ENCODE measurements at places on chromosomes 11 and 22.

- DNase-seq = no peak
Measured at GRCh38 chr11:134158023-134158422, 65.7 kb downstream of the NCAPD3 start.

DNA sequence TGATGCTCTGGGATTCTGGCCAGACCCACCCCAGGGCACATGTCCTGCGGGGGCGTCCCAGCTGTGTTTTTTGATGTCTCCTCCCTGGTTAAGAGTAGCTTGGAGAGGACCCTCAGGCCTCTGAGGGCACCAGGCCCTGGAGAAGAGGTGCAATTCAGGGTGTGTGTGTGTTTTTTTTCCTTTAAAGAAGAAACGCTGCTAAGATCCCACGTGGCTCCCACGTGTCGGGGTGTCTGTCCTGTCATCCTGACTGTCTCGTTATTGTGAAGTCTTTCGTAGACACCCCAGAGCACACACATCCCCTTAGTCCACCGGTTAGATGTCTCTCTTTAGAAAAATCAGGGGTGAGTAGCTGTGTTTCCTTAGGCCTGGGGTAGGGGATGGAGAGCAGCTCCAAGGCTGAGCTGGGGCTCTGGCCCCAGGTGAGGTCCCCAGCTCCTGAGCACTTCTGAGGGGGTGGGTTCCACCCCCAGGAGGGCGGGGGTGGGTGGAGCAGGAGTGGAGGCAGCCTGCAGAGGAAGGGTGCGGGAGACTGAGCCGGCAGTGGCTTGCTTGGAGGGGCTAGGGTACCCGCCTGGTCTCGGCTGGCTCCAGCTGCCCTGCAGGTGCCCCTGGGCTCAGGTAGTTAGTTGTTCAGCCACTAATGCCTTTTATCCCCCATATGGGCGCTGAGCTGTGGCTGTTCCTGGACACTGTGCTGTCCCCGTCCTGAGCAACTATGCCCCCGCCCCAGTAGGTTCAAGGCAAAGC lies 116.4 kb downstream of the CACNA1I start:
- DNase-seq = no peak

DNA sequence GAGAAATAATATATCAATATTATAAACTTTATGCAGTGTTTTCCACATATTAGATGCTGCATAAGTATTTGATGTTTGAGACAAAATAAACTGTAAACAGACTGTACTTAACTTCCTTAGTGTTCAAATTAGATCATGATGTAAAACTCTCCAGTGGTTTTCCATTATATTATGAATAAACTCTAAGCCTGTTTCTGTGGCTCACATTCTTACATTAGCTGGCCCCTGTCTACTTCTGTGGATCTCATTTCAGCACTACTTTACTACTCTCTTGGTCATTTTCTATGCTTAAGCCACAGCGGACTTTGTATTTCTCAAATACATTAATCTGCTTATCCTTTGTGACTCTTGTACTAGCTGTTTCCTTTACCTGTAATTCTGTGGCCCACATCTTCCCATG lies 55.6 kb downstream of the ARHGEF12 start:
- DNase-seq = no peak

GRCh38 chr11:109957601-109958000 lies 135.6 kb upstream of the ZC3H12C start:
- DNase-seq = no peak

DNA sequence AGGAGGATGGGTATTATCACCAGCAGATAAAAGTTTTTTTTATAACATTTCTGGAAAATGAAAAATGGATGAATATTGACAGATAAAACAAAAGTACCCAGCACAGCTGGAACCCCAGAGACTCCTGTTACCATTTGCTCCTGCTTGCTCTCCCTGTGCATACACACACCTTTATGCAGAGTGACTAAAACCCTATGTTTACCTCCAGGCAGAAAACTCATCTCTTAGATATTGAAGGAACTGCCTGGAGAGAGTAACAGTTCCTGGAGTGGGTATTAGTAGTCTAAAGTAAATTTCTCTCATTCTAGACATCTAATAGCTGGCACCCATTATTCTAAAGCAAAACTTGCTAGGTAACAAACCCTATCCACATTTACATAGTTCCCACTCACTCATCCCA lies 38.0 kb downstream of the CYP2R1 start:
- no peak for DNase-seq

DNA sequence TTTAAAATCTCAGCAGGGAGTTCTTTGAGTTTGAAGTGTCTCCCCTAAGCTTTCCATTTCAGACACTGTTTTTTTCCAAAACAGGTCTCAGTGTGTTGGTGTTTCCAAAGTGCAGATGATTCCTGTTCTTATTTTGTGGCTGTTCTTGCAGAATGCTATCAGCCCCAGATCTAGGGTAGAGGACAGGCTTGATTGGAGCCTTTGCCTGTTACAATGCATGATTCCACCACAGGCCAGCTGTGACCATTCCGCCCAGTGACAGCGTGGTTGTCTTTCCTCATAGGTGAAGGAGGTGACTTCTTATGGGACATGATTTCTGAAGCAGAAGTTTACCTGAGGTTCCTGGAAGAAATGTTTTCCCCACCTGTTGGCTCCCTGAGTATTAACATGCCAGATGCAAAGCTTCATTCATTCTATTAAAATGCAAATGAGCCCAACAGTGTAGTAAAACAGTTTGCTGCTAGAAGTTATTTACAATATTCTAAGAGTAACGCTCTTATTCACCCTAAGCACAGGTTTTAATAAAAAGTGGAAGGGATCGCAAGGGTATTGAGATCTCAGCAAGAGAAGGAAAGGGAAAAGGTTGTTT lies 36.9 kb upstream of the BIRC3 start:
- DNase-seq = no peak

- no peak for DNase-seq
Measured at GRCh38 chr22:20063271-20064139, 16.5 kb upstream of the DGCR8 start.

DNA sequence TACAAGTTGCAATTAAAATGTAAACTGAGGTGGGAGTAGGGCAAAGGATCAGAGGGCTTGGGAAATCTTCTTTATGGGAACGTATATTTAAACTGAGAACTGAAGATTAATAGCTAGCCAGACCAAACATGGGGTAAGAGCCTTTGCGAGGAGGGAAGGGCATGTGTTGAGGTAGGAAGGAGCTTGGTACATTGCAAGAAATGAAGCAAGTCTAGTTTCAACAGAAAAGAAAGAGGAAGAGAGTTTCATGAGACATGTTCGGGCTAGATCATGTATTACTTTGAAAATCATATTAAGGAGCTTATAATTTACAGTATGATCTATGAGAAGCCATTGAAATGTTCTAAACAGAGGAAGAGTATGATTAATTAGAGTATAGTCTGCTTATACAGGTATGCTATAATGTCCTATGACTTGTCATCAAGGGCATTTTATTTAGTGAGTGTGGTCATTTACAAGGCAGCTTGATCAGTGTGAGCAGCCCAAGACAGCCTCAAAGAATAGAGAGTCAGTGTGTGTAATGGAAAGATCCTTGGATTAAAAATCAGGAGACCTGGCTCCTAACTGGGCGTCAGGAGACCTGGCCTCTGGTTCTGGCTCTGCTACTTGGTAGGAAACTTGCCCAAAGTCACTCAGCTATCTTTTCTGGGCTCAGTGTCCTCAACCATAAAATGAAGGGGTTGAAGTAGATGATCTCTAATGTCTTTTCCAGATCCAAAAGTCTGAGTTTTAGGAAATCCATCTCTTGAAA lies 10.9 kb downstream of the GAS2 start:
- no peak for DNase-seq

GRCh38 chr11:79081471-79082031 lies 359.3 kb downstream of the TENM4 start:
- no peak for DNase-seq

DNA sequence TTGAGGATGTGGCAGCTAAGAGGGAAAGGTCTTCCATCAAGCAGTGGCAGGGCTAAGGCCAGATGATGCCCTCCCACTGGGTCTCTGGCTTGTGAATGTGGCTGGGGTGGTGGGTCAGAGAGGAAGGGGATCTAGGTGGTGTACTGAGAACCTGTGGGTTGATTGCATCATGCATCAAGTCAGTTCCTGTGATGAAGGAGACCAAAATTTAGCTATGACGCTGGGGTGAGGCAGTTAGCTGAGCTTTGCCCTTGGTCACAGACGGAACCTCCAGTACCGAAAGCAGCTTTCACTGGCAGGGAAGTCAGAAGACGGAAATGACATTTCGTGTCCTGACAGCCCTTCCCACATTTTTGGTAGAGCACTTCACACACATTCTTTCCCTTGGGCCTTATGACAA lies 20.7 kb downstream of the ATG16L2 start:
- DNase-seq = no peak

DNA sequence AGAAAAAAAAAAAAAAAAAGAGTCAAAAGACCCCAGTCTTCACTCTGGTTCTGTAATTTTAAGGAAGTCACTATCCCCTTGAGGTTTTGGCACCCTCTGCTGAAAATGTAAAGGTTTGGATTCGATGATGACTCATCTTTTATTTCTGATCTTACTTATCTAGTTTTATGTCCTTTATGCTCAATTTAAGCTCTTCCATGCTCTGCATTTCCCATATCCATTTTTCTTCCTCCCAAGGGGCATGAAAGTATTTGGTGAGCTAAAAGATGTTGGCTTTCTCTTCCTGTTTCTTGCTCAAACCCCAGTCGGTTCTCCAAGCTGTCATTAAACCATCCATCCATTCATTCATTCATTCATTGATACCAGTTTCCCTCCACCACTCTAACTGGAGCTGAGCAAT lies 61.0 kb upstream of the CDON start:
- no peak for DNase-seq

GRCh38 chr22:30810105-30810504 lies 115.4 kb downstream of the OSBP2 start:
- no peak for DNase-seq

- DNase-seq = no peak
Measured at GRCh38 chr11:35365961-35366360, 53.4 kb downstream of the SLC1A2 start.

GRCh38 chr22:31139866-31140716 lies at the start of gene PLA2G3:
Gene PLA2G3, minus strand, starts transcription at chr22:31140508. Its CDS starts 154 bp downstream, at chr22:31140354.
- no peak for DNase-seq

GRCh38 chr11:110735455-110736170 lies 23.4 kb upstream of the ARHGAP20 start:
- DNase-seq = no peak

GRCh38 chr11:126502982-126503381 lies 147.5 kb downstream of the ST3GAL4 start:
- DNase-seq = no peak

GRCh38 chr22:29167032-29167911 lies 38.4 kb upstream of the EMID1 start:
- DNase-seq = peak; percentile 41

DNA sequence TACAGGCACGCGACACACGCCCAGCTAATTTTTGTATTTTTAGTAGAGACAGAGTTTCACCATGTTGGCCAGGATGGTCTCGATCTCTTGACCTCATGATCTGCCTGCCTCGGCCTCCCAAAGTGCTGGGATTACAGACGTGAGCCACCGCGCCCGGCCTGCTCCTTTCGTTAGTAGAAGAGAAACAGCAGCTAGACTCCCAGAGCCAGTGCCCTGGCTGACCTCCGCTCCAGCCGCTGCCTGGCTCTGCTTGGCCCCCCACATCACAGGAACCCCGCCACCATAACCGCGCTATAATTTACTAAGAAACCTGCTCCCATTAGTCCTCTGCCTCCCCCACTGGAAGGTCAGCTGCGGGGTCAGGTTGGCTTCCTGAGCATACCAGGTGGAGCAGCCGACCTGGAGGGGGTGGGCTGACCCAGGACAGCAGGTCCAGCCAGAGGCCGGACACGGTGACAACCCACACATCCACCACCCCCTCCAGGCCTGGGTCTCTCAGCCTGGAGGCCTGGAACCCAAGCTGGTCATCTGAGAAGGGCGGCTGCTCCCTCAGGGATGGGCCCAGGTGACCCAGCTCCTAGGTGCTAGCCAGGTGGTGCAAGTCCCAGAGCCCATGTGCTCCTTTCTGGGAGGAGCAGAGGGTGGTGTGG lies 7.5 kb upstream of the POLDIP3 start:
- no peak for DNase-seq

DNA sequence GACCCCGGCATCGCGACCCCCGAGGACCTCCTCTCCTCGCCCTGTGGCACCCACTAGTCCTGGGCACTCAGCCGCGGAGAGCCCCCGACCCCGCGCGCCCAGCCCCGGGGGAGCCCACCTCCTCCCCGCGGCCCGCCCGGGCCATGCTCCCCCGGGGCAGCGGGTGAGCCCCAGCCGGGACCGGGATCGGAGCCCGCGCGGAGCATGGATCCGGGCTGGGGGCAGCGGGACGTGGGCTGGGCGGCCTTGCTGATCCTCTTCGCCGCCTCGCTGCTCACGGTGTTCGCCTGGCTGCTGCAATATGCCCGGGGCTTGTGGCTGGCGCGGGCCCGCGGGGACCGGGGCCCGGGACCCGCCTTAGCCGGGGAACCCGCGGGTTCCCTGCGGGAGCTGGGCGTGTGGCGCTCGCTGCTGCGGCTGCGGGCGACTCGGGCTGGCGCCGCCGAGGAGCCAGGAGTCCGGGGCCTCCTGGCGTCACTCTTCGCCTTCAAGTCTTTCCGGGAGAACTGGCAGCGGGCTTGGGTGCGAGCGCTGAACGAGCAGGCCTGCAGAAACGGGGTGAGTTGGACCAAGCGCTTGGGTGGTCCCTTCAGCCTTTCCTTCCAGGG lies 498 bp downstream of the C2CD2L start:
- DNase-seq = no peak

GRCh38 chr11:121463689-121464335 lies 11.0 kb upstream of the SORL1-AS1 start:
- DNase-seq = no peak

DNA sequence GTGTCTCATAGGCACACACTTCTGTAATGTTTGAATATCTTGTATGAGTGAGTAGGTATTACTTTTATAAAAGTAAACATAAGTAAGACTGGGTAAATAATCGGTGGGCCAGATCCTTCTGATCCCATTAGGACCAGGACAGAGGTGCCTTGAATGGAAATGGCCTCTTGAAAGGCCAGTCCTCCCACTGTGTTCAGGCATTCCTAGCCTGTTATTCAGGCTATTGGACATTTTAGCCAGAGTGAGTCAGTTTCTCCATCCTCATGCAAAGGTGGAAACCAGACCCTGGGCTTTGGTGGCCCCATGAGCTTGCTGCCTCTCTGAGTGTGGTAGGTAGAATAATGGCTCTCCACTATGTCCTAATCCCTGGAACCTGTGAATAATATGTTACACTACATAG lies 34.4 kb downstream of the C11orf96 start:
- DNase-seq = no peak

DNA sequence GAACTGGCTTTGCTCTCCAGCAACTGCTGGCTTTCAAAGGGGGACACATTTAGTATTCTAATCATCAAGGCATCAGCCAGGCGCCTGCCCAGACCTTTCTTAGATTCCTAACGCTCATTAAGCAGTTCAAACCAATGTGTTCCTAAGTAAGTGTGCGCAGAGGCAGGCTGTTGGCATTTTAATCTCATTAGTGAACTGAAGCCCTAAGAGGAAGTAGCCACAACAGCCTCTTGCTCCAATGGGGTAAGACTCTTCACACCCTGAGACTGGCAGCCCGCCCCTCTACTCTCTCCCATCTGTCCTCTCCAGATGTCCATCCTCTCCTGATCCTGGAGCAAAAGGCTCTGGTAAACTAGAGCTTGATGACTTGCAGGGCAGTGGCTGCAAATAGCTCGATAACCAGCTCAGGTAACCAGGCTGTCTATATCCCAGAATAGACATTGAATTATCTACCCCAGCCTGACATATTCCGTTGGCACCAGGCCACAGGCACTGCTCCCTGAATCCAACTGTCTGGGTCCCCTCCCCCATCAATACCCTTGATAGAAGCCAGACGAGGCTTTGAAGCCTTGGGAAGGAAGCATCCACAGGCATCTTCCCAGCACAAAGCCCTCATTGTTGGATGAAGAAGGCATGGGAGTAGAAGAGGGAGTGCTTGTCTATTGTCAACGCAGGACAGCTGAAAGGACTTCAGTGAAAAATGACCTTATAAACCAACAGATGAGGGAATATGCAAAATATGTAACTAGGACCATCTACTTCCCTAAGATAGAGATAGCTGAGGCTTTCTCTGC lies 321.1 kb downstream of the TENM4 start:
- DNase-seq = no peak
